ENCODE measurements at places on chromosomes 7 and 10. TPM values are rescaled to one million over a fixed set of nuclear protein-coding genes. Genes with fewer than 3 reads are reported as not detected.
A peak's percentile ranks its signal among the peaks of the same experiment; 100 is the strongest.

GRCh38 chr7:106986450-106986977 is 58.0 kb upstream of the PRKAR2B start:
- peak; percentile 14 for DNase-seq

DNA sequence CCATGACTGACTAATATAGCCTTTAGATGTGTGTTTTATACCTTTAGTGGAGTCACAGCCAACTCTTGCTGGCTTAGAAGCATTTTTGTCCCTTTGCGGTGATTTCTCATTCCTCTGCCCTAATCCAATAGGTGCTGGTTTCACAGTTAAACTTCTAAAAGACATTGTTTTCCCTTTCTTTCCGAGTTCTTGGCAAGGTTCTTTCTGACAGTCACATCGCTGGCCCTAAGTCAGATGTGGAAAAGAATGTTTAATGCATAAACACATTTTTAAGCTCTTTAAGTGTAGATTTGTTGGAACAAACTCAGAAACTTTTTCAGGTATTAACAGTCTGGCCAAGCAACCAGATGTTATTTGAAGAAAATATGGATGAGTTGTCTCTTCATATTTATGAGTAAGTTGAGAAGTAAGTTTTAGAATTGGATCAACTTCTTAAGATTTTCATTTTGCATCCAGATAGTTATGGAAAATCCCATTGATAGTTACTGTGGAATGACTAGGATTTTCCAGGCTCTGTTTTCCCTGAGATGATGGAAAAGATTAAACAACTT is 4.1 kb downstream of the EPDR1 start:
- no peak for DNase-seq

GRCh38 chr7:66213637-66214036 is 8.5 kb downstream of the TPST1 start:
- peak; percentile 35 for DNase-seq

Gene DMTF1
- total RNA-seq = 69.1 TPM
